ENCODE measurements at places on chromosomes 2 and 18.
A peak's percentile ranks its signal among the peaks of the same experiment; 100 is the strongest.

GRCh38 chr2:184305105-184305504 lies 293.2 kb upstream of the ZNF804A start:
- DNase-seq, result no peak

GRCh38 chr2:119517433-119517832 lies 6.8 kb downstream of the SCTR start:
- DNase-seq, result peak; percentile 35

- no peak for DNase-seq
These were observed 27.3 kb downstream of the GRB14 start for GRCh38 chr2:164593959-164594358.

GRCh38 chr2:235611756-235612155 lies 117.9 kb downstream of the AGAP1 start:
- DNase-seq, result no peak

DNA sequence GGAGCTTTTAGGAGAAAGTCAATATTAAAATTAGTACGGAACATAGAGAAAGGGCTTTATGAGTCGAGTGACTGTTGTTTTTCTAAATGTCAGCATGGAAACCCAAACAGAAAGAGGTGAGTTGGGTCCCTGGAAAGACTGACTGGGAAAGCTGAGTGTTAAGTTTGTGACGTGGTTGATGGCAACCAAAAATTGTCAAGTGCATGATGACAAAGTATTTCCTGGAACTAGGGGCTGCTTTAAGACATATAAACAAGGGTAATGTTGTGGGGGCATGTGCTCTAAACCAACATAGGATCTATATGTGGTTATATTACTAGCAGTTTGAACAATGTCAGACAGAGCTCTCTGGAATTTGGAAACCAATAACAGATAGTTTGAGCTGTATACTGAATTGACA lies 50.9 kb upstream of the GPD2 start:
- peak; percentile 6 for DNase-seq

GRCh38 chr2:189662669-189663226 lies 1.5 kb downstream of the ASNSD1 start:
- DNase-seq, result no peak

GRCh38 chr18:76514573-76514972 lies 19.5 kb upstream of the ZNF516 start:
- no peak for DNase-seq

Measured in stimulated activated CD4-positive, alpha-beta T cell treated with anti-CD3 and anti-CD28 coated beads, Interleukin-12 subunit alpha, Interleukin-12 subunit beta, amount 100 ng/mL, for 24 hours (primary cell).